ENCODE measurements at places on chromosomes 6 and 20. TPM values are rescaled to one million over a fixed set of nuclear protein-coding genes. Genes with fewer than 3 reads are reported as not detected.

The MCCD1 gene
- not detected for total RNA-seq

The ABHD16B gene
- not detected for total RNA-seq

The INSM1 gene
- not detected for total RNA-seq

- H3K27ac ChIP-seq, result no peak overlapping the region
- DNase-seq, result no peak
- no peaks in the 10 kb centered on the region for H3K27me3 ChIP-seq
Observed at GRCh38 chr6:81875782-81876293, 123.4 kb upstream of the TENT5A start.

DNA sequence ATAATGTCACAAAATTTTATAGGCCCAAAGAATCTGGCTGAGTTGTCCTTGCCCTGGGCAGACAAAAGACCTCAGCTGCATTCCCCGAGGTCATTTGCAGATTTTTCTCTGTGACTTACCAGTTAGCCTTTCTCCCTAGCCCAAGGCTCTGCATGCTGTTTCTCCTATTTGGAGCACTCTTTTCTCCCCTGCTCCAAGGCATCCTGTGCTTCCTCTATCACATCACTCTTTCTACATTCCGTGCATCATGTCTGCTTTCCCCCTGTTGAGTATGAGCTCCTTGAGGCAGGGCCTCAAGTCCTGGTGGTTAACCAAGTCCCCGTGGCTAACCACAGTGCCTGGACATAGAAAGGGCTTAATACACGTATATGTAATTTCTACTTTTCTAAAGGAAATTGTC, 593 bp upstream of the GSTA3 start:
- no peaks in the 10 kb centered on the region for H3K36me3 ChIP-seq
- no peak overlapping the region for H3K27ac ChIP-seq
- peaks cover 4% of the 10 kb centered on the region for H3K4me1 ChIP-seq
- no peaks in the 10 kb centered on the region for H3K27me3 ChIP-seq
- no peak overlapping the region for H3K4me3 ChIP-seq

GRCh38 chr6:18148304-18149025, 6.4 kb downstream of the TPMT start:
- no peaks in the 10 kb centered on the region for H3K36me3 ChIP-seq
- DNase-seq, result no peak
- H3K4me3 ChIP-seq, result no peak overlapping the region
- no peaks in the 10 kb centered on the region for H3K27me3 ChIP-seq
- H3K4me1 ChIP-seq, result peaks cover 3% of the 10 kb centered on the region

Measured in esophagus squamous epithelium (tissue), 5 donors.